ENCODE measurements at places on chromosomes 1 and 21. TPM values are rescaled to one million over a fixed set of nuclear protein-coding genes. Genes with fewer than 3 reads are reported as not detected.

DNA sequence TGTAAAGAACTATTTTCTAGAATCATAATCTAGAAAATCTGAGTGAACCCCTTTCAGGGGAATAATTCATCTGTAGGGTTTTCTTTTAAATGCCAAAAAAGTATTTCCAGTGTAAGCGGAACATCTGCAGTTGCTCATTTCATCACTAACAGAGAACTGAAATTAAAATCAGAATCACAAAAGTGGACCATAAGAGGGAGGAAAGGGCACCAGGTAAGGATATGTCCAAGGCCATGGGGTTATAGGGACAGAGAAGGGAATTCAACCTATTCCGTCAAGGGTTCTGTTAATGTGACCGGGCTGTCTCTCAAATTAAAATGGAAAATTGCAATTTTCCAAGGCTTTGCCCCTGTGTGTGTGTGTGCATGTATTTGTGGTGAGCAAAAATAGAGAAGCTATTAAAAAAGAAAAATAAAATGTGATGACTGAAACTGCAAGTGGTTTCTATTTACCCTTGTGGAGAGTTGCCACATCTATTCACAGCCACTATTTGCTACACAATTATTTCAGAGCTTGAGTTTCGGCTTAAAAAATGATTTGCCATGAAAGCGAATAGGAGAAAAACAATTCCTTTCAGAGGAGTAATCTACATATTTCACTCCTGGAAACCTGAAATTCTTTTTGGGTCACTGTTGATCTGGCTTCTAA, 53.1 kb downstream of the APP start:
- no peak for DNase-seq

GRCh38 chr1:200409203-200409760, 554 bp downstream of the ZNF281 start:
- no peak for DNase-seq

DNA sequence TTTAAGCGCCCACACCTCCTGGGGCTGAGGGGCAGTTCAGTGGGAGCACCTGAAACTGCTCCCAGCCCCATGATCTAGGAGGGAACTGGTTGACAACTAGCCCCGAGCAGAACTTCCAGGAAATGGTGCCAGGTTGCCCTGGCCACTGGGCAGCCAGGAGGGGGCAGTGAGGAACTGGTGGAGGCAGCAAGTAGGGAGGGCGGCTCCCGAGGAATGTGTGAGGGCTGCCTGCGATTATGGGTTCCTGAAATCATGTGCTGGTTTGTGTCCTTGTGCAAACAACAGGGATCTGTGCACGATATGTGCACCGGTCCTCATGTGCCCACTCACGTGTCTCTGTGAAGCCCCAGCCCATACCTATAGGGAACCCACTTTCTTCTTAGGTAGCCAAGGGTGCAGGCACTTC, 9.9 kb downstream of the GPR3 start:
- no peak for DNase-seq

GRCh38 chr1:199202331-199202730, 563.5 kb downstream of the PTPRC start:
- DNase-seq, result no peak

Gene LIN28A
- not detected for polyA plus RNA-seq

GRCh38 chr1:218817071-218817470, 356.6 kb upstream of the LYPLAL1 start:
- no peak for DNase-seq
